Naive thymus-derived CD8-positive, alpha-beta T cell (primary cell): ENCODE measurements at places on chromosomes 2 and 18.

DNA sequence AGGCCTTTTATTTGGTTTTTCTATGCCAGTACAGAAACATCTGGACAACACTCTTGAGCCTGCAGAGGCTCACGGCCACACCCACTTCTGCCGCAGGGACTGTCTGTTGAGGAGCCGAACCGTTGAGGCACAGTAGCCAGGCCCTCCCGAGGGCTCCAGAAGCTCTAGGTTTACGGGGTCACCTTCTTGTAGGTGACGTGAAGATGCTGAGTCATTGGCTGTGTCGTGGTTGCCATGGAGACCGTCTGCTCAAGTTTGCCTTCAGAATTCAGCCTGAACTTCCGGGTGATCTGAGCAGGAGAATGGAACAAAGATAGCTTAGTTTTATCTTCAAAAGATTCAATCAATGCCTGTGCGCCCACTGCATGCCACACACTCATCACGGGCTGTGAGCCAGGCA is 25.9 kb downstream of the BOK start:
- no peak for DNase-seq

- DNase-seq = no peak
These were observed 44.4 kb downstream of the LCT start for GRCh38 chr2:135792401-135793150.

GRCh38 chr2:85763831-85764230 is 10.0 kb downstream of the ATOH8 start:
- DNase-seq = no peak

DNA sequence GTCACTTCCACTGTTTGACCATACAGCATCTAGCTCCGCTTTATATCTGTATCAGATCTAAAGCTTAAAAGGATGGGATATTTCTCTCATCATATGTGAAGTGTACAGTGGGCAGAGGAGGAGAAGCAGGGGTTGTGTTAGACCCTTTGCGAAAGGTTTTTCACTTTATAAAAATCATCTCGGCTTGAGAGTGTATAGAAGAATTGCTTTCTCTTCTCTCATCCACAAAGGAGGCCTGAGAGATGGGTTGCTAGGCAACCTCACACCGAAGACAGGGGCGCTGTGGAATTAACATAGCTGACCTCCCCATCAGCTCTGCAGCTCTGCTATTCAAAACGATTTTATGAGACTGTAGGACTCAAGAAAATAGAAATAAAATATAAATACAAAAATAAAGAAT is 70.2 kb upstream of the GALNT3 start:
- no peak for DNase-seq

DNA sequence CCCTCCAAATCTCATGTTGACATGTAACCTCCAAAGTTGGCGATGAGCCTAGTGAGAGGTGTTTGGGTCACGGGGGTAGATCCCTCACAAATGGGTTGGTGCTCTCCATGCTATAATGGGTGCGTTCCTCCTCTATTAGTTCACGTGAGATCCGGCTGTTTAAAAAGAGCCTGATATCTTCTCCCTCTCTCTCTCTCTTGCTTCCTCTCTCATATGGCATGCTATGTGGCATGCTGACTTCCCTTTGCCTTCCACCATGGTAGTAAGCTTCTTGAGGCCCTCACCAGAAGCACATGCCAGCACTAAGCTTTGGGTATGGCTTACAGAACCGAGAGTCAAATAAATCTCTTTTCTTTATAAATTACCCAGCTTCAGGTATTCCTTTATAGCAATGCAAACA is 39.2 kb downstream of the C2orf76 start:
- no peak for DNase-seq

- DNase-seq = no peak
These were observed 12.9 kb downstream of the ID2 start for GRCh38 chr2:8694737-8695136.

GRCh38 chr2:40160751-40161218 is 291.1 kb downstream of the SLC8A1 start:
- no peak for DNase-seq

DNA sequence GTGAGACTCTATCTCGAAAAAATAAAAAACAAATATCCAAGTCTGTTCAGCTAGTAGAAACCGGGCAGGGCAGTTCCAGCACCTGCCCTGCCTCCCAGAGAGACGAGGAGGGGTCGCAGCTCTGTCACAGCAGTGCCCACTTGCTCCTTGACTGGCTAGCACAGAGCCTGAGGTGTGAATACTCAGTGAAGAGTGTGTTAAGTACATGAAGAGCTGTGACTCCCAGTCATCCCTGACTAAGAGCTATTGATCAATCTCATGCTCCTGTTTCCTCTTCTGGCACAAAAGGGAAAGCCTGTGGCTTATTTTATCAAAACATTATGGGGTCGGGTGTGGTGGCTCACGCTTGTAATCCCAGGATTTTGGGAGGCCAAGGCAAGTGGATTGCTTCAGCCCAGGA is 83.0 kb upstream of the FZD7 start:
- no peak for DNase-seq

GRCh38 chr2:43218155-43218701 is 8.2 kb downstream of the ZFP36L2 start:
- no peak for DNase-seq

DNA sequence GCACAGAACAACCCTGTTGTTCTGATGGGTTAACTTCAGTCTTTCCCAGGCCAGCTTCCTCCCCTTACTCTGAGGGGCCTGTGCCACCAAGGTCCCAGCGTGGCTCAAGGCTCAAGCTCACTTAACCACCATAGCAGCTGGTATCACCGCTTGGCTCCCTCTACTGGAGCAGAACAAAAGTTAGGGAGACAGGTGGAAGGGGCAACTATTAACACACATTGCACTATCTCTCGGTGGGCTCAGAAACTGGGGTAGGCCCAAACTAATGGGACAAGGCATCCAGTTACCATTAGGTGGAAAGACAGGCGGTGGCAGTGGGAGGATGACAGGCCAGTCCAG is 88.7 kb upstream of the ATL2 start:
- DNase-seq = no peak

DNA sequence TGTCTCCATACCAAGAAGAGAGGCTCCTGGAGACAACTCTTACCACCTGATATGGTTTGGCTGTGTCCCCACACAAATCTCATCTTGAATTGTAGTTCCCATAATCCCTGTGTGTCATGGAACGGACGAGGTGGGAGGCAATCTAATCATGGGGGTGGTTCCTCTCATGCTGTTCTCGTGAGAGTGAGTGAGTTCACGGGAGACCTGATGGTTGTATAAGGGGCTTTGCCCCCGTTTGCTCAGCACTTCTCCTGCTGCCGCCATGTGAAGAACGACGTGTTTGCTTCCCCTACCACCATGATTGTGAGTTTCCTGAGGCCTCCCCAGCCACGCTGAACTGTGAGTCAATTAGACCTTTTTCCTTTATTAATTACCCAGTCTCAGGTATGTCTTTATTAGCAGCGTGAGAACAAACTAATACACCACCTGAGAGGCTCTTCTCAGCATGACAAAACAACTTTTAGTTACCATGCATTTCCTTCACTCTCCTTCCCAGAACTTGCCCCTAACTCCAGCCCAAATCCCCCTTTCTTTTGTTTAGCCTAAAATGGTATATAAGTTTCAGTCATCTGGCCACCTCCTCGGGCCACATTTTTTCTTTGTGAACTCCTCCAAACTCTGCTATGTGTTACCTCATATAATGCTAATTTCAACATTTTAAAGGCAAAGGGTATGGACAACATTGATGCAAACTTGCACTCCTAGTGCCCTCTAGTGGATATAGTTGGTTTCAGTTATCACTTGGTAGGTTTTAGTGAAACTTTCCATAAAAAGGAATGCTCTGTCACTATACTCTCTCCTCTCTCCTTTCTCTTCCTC is 58.6 kb upstream of the SLC25A52 start:
- DNase-seq = no peak

GRCh38 chr18:23871410-23871809 is 143.1 kb upstream of the TTC39C start:
- DNase-seq = peak; percentile 74

- DNase-seq = no peak
These were observed 94.8 kb upstream of the SRD5A2 start for GRCh38 chr2:31675485-31675901.

- DNase-seq = no peak
These were observed 29.6 kb upstream of the CABLES1 start for GRCh38 chr18:23105581-23106219.

- DNase-seq = no peak
These were observed 40.4 kb downstream of the SH3BP4 start for GRCh38 chr2:234992196-234992595.

DNA sequence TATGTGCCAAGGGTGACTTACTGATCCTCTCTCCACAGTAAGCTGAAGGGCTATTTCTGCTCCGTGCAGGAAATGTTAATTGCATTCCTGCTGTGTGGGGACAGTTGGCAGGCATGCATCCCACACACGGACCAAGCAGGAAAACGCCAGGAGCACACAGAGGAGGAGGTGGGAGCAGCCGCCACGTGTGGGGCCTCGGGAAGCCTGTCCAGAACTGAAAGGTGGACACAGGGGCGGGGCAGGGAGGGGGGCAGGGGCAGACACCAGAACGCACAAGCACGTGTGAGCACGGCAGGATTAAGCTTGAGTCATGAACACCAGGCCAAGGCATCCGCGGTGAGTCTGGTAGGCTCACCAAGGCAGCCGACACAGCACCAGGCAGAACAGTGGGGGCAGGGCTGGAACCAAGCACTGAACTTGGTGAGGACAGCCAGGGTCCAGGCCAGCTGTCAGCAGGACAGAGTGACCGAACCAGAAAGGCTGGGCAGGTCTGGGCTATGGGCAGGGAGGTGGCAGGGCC is 177.1 kb downstream of the EIPR1 start:
- no peak for DNase-seq

GRCh38 chr2:168174756-168175155 is 72.6 kb downstream of the STK39 start:
- no peak for DNase-seq

- no peak for DNase-seq
These were observed 81.5 kb upstream of the COL3A1 start for GRCh38 chr2:188892636-188893035.

- no peak for DNase-seq
These were observed 3.8 kb downstream of the FN1 start for GRCh38 chr2:215431778-215432758.

GRCh38 chr2:169712791-169713227 is 18.5 kb downstream of the PHOSPHO2 start:
- no peak for DNase-seq

- peak; percentile 61 for DNase-seq
These were observed 123.9 kb upstream of the CD302 start for GRCh38 chr2:159921752-159922404.
